ENCODE measurements at places on chromosomes 1 and 21.

GRCh38 chr1:204780630-204781029 is 90.0 kb upstream of the NFASC start:
- no peak for DNase-seq

DNA sequence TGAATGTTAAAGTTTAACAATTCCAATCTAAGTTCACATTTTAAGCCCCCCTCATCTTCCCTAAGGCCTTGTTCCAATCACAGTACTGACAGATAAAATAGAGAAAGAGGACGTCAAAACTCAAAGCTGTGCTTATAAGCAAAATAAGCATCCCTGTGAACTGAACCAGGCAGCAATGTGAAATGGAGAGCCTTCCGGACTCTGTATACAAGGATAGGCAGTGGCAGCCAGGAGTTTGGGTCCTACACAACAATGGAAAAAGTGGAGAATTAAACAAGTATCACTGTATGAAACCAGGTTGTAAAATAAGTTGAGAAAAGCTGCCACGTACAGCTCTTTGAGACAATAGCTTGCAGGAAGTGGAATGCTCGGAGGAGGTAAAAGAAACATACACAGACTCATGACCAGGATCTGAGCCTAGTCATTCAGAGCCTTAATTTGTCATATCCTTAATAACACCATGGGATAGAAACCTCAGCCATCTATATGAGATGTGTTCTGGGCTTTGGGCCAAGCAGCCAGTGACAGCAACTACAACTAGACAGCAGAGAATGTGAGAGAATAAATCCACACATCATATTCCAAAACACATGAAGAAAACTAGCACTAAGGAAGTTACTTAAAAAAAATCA is 55.2 kb upstream of the PALMD start:
- DNase-seq: no peak

DNA sequence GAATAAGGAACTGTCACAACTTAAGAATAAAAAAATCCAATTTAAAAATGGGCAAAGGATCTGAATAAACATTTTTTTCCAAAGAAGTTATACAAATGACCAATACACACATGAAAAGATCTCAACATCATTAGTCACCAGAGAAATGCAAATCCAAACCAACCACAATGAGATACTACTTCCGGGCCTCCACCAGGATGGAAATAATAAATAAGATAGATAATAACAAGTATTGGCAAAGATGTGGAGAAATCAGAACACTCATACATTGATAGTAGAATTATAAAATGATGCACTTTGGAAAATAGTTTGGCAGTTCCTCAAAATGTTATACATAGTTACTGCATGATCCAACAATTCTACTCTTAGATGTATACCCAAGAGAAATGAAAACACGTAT is 18.7 kb downstream of the ZSWIM5 start:
- DNase-seq: no peak

GRCh38 chr1:167798952-167799351 is 77.2 kb downstream of the MPZL1 start:
- DNase-seq: no peak

- no peak for DNase-seq
These were observed 483.6 kb upstream of the RGS18 start for GRCh38 chr1:191674626-191675179.

GRCh38 chr1:79988401-79988800 is 981.9 kb upstream of the ADGRL4 start:
- no peak for DNase-seq

GRCh38 chr1:209674957-209675564 is at the start of gene G0S2:
Gene G0S2 (plus strand): TSS chr1:209675412. CDS start chr1:209675685, 273 bp downstream.
- DNase-seq: peak; percentile 92

DNA sequence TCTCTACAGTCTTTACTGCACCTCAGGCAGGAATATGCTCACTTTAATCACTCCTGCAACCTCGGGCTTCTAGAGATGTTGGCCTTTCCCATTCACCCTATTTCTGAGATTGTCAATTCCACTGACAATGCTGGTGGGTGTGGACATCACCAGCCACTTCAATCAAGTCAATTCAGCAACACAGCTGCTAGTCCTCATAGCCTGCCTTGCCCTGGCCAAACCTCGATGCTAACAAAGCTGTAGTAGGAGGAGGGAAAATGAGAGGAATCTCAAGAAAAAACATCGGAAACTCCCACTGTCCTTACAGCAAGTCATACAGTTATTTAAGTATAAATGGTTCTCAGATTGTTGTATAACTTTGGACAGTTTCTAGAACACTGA is 155.0 kb downstream of the KCNH1 start:
- DNase-seq: no peak

- DNase-seq: no peak
These were observed 337.7 kb downstream of the SIPA1L2 start for GRCh38 chr1:232292239-232292638.

DNA sequence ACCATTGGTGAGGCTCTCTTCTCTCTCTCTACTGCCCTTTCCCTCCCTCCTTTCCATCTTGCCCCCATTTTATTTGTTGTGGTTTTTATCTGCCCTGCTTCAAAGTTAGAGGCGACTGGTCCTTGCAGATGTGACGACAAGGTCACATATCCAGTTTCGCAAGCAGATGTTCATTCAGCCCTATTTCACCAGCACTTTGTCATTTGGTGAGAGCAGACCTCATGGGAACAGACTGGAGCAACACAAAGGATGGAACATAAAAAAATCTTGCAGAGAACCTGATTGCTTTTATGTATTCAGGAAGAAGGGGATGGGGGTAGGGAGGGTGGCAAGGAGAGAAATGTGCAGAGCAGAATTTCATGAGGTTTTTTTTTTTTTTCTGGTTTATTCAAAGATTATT is 84.3 kb downstream of the ELAVL4 start:
- DNase-seq: no peak

GRCh38 chr1:117067533-117068370 is 7.6 kb downstream of the TTF2 start:
- no peak for DNase-seq

GRCh38 chr1:242455052-242455361 is 69.5 kb downstream of the PLD5 start:
- no peak for DNase-seq

DNA sequence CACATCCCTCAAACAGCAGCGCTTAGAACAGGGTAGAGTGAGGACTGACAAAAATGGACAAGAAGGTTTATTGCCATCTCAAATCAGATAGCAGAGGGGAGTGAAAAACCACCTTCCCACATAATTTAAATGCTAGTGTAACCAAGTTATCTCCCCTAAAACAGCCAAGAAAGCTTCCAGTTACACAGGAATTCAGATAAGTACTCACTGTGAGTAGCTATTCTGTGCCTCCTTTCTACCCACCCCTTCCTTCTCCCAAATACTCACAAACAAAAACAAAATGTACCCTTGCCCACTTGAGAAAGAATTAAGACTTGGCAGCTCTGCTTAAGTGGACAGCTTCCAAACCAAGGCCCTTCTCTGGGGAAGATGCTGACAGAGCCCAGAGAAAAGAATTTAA is 9.1 kb downstream of the OTUD7B start:
- no peak for DNase-seq

- no peak for DNase-seq
These were observed 690.4 kb downstream of the USP25 start for GRCh38 chr21:16420031-16420724.

DNA sequence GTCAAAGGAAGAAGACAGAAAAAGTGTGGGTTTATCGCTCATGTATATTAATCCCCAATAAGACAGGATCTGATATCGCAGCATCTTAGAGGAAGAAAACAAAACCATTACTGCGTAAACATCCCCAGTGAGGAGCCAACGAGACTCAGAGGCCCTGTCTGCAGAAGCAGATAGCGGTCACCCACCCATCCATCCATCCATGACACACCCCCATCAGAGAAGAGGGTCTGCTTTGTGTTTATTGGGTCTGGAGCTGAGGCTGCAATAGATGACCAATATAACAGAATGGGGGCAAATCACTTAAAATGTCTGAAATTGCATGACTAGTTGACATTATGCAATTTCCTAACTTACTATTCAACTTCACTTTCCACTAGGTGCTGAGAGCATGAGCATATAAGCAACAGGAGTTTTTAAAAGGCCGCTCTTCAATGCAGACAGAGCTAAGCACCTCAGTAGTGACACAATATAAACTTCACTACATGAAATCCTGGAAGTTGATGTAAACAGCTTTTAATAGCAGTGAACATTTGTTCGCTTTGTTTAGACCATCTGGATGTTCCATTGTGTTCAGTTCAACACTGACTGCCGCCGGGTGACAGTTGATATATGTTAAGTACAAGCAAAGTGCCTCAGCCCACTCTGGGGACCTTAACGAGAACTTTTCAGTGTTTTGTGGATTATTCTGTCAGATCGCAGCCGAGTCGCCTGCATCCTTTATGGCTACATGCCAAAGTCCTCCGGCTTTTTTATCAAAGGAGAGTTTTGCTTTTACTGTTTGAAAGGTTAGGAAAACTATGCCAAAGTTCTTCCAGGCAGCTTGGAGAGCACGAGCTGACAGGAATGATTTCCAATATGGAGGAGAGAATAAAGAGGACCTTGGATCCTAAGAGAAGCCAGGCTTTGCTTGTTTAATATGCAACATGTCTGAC is 167.5 kb downstream of the ZNF281 start:
- DNase-seq: no peak

DNA sequence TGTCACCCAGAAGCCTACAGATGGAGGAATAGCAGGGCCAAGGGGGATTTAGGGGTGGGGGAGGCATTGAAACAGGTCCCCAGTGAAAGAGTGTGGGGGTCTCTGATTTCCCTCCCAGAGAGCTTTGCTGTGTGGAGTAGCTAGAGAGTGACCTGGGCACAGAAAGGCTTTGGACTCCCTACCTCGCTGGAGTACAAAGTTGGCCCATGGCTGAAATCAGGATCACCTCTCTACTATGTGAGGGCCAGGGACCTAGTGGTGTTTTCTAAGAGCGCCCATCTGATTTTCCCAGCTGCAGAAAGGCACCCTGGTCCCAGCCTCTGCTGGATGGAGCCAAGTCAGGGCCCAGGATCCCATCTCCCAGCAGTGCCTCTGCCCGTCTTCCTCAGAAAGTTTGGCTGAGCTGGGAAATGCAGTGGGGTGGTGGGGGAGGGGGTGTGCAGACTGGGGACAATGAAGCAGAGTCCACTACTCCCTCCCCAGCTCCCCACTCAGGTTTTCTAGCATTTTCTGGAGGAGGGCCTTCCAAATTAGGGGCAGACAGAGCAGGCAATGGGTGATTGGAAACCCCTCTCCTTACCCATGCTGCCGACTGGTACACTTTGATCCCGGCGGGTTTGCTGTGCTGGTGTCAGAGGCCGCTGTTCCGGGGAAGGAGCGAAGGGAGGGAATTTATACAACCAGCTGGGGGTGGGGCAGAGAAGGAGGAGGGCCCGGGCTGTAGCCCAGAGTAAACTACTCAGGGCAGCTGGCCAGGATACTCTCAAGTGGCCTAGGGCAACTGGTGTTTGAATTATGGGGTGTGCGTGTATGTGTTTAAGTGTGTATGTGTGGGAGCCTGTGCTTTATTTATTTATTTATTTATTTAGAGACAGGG is at the start of gene SELENBP1:
SELENBP1 (minus strand) TSS at position 648 of the 877 bp plus-strand sequence; CDS start at position 584, 64 bp downstream.
- DNase-seq: peak; percentile 91

DNA sequence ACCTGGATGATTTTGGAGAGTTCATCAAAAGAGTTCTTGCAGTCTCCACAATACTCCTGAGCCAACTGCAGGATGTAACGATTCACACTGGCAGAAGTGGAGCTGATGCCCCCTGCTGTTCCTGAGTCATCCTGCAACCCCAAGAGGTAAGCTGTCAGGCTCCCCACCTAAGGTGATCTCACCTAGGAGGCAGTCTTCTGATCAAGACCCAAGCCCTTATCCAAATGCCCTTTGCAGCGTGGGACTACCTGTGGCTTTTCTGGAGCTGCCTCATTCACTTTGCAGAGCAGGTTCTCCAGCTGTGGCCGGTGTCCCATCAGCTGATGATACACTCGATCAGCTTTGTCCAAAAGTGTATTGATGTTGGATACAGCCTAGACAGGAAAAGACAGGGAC is 96.4 kb downstream of the UBR4 start:
- no peak for DNase-seq

- no peak for DNase-seq
These were observed 32.8 kb downstream of the LRRC8B start for GRCh38 chr1:89557445-89557825.

DNA sequence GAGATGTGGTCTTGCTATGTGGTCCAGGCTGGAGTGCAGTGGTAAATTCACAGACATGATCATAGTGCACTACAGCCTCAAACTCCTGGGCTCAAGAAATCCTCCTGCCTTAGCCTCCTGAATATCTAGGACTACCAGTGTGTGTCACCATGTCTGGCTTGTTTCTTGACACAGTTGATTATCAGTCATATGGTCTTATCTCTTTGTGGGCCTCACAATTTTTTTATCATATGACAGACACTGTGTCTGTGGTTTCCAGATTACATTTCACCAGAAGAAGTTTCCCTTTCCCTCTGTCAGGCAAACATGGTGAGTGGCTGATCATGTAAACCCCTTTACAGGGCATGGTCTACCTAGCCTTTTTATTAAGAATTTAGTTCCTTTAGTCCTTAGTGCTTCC is 96.1 kb downstream of the HFM1 start:
- no peak for DNase-seq

DNA sequence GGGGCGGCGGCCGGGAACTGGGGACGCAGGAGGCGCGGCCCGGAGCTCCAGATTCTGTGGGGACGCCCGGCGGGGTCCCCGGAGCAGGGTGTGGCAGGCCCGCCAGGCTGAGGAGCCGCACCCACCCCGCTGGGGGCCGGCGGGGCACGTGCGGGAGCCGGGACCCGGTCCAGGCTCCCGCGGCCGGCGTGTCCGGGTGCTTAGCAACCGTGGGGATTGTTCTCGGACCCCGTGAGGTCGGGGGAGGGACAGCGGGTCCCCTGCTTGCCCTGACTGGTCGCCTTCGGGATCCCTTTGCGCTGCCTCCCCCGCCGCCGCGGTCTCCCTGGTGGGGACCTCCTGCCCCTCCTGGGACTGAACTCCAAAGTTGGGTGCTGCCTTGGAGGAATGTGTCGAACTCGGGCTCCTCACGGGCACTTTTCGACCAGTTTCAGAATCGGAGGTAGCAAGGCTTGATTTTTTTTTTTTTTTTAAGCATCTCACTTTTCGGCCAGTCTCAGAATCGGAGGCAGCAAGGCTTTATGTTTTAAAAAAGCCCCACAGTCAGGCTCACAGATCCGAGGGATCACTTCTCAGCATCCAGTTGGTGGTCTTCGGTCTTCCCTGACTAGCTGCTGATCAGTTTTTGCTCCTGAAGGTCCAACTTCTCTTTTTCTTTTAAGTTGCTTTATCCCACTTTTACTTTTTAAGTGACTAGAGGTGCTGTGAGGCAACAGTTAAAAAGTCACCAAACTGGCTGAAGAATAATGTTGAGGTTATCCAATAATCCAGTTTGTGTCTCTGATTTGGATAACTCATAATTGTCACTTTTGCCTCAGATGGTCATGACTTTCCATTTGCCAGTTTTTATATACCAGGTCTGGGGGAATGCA is 648 bp downstream of the FAM76A start:
- DNase-seq: no peak

- no peak for DNase-seq
These were observed 3.2 kb upstream of the TTLL10 start for GRCh38 chr1:1170215-1171091.

DNA sequence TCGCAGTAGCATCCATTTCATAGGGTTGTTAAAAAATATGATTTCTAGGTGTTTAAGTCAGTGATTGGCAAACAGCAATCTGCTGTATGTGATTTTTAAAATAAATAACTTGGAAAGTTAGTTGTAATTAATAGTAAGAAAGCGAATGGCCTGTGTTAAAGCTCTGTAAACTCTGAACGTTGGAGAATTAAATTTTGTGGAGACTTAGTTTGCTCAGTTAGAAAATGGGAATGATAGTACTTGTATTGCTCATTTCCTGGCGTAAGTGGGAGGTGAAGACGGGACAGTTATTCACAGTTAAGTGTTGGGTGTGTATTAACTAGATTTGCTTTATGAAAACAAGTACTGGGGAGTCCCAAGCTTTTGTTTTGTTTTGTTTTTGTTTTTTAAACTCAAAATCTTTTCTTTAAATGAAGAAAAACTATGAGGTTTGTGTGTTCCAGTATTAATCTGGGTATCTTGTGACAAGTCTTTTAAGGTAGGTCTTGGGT is 995 bp downstream of the CACYBP start:
- no peak for DNase-seq

Data from mesenteric fat pad (tissue), 1 donor.